Tongue (tissue), 3 donors: ENCODE measurements at places on chromosomes 2 and 18.

DNA sequence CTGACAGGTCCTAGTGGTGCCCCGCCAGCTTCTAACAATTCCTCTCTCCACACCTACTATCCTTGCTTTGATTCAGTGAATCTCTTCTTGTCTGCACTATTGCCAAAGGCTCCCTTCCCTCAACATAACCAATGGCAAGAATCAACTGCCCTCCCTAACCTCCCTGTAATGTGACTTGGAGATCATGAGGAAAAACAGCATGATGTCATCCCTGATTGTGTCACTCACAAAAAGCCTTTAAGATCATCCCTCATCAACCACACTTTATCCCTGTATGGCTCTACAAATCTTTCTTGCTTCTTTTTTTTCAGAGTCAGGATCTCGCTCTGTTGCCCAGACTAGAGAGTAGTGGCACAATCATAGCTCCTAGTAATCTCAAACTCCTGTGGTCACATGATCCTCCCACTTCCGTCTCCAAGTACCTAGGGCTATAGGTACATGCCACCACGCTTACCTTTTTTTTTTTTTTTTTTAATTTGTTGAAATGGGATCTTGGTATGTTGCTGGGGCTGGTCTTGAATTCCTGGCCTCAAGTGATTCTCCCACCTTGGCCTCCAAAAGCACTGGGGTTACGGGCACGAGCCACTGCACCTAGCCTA lies 19.7 kb downstream of the SAP130 start:
- no peak for DNase-seq

- peak; percentile 90 for DNase-seq
Measured at GRCh38 chr2:16215902-16216557, 275.7 kb downstream of the MYCN start.

- DNase-seq: no peak
Measured at GRCh38 chr2:239456940-239457339, 56.1 kb upstream of the HDAC4 start.

GRCh38 chr2:99959261-99960014 lies 183.0 kb downstream of the AFF3 start:
- DNase-seq: no peak

- no peak for DNase-seq
Measured at GRCh38 chr2:140344838-140345237, 1564.6 kb upstream of the NXPH2 start.

- DNase-seq: no peak
Measured at GRCh38 chr2:161217597-161218185, 57.5 kb downstream of the TANK start.

- DNase-seq: no peak
Measured at GRCh38 chr2:217671871-217672270, 330.9 kb downstream of the TNS1 start.
